ENCODE measurements at places on chromosomes 1 and 21.

DNA sequence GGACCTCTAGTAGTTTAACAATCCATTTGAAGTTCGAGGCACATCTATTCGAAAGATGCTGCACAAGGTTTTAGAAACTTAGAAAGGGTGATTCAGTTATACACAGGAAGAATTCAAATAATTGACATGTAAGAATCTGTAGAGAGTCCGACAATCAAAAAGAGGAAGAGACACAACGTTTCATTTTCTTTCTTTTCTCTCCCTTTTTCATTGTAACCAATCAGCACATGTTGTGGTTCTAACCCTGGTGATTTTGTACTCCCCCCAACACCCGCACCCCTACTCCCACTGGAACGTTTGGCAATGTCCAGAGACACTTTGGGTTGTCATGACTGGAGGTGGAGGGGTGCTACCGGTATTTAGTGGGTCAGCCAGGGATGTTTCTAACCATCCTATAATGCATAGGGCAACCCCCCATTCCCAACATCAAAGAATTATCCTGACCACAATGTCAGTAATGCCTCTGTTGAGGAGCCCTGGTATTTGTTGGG lies 4.9 kb downstream of the TGFB2 start:
- DNase-seq: no peak

DNA sequence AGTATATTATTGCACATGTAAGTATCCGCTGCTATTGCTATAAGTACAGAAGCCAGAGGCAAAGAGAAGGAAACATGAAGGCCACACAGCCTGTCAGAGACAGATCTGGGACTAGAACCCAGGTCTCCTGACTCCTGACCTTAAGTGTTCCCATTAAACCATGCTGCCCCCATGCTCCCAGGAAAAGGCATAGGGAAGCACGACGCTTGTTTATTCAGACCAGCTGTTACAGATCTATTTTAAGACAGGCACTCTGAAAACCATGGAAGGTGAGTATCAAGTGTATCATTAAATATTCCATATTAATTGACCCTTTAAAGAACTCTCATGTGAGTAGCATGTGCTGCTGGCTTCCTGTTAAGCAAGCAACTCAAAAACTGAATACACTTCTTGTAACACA lies 11.4 kb downstream of the VAV3 start:
- DNase-seq: no peak

- no peak for DNase-seq
These were observed 502.2 kb downstream of the PLPP3 start for GRCh38 chr1:56077206-56077605.

DNA sequence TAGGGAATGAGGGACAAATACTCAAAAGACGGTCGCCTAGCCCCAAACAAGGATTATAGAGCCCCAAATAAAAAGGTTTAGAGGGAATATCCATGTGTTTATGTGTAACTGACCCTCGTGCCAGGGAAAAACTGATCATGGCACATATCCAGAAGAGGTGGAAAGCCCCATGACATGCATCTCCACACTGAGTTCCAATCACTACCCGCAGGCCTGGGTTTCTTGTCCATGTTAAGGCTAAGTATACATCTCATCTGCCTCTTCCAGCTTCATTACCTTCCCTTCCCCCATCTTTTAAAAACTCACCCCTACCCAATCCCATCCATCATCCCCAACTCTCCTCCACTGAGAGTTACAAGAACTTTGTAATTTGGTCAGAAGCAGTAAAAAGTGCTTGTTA lies 15.2 kb downstream of the GADD45A start:
- no peak for DNase-seq

DNA sequence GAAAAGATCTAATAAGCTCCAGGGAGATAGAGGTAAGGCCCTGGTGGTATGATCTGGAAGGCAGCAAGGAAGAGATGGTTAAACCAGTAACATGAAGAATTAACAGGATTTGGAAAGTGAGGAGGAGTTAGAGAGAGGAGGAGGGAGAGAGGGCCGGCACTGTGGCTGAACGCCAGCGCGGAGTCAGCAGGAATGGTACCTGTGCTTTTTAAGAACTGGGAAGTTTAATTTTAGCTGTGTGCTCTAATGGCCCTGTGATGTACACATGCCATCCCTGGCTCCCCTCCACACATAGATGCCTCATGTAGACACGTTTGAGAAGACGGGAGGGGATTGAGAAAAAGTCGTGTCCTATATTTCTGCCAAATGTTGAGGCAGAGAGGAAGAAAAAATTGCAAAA lies 13.8 kb upstream of the AVPR1B start:
- DNase-seq: no peak

DNA sequence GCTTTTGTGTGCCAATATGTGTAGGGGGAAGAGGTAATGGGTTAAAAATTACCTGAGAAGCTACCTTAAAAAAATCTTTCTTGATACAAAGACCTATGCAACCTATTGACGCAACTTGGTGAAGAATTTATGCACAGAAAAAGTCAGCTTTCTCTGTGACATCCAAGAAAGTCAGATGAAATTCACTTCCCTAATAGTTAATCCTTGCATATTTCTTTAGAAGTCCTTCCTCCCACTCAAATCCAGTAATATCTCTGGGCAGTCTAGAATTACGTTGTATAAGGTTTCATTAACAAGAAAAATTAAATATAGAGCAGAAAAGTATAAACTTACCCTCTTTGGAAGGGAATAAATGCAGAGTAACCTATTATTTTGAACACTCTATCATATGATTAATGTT lies 2.9 kb downstream of the UBAP2L start:
- no peak for DNase-seq

DNA sequence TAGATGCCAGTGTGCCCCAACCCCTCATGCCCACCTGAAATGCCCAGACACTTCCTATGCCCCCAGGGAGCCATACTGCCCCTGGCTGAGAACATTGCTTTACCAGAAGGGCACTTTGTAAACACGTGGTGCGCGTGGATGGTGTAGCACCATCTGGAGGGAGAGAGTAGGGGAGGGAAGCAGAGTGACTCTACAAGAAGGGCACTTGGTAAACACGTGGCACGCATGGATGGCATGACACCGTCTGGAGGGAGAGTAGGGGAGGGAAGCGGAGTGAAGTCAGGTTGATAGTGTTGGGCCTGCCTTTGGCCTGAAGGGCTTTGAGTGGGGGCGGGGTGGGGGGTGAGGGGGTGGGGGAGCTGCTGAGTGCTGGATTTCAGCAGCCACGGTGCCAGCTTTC lies 324.0 kb upstream of the VAMP3 start:
- no peak for DNase-seq

- no peak for DNase-seq
These were observed 13.0 kb upstream of the ANGPTL7 start for GRCh38 chr1:11176081-11176706.

DNA sequence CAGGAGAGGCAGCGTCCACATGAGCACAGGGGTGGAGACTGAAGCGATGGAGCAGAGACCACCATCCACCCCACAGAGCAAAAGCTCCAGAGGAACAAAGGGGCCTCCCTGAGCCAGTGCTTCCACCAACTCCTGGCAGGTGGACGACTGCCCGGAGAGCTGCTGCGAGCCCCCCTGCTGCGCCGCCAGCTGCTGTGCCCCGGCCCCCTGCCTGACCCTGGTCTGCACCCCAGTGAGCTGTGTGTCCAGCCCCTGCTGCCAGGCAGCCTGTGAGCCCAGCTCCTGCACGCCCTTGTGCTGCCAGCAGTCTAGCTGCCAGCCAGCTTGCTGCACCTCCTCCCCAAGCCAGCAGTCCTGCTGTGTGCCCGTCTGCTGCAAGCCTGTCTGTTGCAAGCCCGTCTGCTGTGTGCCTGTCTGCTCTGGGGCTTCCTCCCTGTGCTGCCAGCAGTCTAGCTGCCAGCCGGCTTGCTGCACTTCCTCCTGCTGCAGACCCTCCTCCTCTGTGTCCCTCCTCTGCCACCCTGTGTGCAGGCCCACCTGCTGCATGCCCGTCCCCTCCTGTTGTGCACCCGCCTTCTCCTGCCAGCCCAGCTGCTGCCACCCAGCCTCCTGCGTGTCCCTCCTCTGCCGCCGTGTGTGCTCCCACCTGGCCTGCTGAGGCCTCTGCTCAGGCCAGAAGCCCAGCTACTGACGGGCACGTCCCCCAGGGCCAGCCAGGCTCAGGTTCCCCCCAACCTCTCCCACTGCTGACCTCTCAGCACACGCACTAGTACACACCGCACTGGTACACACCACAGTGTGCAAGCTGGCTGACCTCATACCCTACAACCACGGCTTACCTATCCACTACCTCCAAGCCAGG lies 5.4 kb downstream of the KRTAP10-12 start:
- no peak for DNase-seq

GRCh38 chr1:151773702-151774101 lies 10.4 kb upstream of the MRPL9 start:
- DNase-seq: no peak

GRCh38 chr1:227191607-227192006 lies 126.7 kb downstream of the CDC42BPA start:
- DNase-seq: no peak
